ENCODE measurements at places on chromosomes 3 and 15. TPM values are rescaled to one million over a fixed set of nuclear protein-coding genes. Genes with fewer than 3 reads are reported as not detected.

DNA sequence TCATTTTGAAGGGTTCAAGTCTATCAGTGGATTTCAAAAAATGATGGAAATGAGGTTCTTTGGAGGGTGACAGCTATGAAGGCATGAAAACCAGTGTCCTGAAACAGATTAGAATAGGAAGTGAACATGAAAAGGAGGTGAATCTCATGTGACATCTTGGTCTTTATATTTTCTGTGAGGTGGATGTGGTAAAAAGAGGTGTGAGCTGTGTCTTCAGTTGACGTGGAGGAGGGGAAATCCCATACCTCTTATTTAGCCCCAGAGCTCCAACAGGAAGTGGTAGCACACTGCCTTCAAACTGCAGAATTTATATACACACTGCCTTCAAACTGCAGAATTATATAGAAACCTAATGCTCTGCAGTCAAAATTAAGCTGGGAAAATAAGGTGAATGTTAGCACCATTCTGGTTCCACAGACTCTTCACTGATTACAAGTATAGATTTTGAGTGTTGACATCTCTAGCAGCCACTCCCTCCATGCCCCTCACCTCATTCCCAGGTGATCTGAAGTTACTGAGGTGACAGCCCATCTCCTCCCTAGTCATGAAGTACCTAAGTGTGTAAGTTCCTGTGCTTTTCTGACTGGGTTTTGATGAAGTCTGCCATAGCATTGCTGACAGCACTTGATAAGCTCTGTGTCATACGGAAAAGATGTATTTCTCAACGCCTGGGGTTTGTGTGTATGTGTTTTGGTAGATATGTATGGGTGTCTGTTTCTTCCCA, 2.7 kb downstream of the RAB8B start:
- no peak for DNase-seq

The COL6A6 gene
- not detected for total RNA-seq

DNA sequence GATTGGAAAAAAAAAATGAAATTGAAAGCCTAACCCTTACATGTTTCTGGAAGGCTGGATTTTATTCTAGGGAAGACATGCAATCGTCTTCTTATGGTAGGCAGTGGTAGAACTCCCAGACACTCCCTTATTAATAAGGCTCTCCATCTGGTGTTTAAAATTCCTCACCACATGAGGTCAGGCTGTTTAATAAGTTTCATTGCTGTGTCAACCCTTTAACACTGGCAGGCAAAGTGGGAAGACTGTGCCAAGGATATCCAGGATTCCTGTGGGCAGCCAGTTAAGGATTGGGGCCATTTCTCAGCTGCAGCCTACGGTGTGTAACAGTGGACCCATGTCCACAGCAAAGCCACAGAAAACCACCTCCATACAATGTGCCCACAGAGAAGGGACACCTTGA, 225.5 kb upstream of the CHRM5 start:
- DNase-seq: no peak

The ANKDD1A gene
- total RNA-seq: 8.1 TPM

GRCh38 chr3:187999821-188000220, 154.1 kb upstream of the LPP start:
- no peak for DNase-seq

The GOLGB1 gene
- 18.4 TPM for total RNA-seq

GRCh38 chr3:74009961-74010844, 385.5 kb upstream of the PDZRN3 start:
- no peak for DNase-seq

GRCh38 chr3:87848003-87848402, 210.8 kb downstream of the CGGBP1 start:
- DNase-seq: no peak

The CHRNA5 gene
- total RNA-seq: 11.7 TPM

Data from RPMI7951 (cell line).